ENCODE measurements at places on chromosomes 7 and 10. TPM values are rescaled to one million over a fixed set of nuclear protein-coding genes. Genes with fewer than 3 reads are reported as not detected.
A peak's percentile ranks its signal among the peaks of the same experiment; 100 is the strongest.

DNA sequence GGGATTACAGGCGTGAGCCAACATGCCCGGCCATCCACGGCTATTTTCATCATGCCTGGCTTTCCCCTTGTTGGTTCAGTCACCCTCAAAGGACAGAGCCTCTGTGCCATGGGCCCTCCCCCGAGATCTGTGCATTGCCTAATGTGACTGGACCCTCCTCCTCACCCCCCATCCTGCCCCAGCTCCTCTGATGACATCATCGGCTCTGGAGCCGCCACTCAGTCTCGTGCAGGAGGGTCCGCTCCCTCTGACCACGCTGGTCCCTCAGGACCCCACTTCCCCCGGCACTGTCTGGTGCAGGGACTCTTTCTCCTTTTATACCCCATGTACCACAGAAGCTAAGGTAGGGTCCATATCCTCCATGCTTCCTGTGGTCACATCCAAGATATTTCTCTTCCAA, 33.2 kb upstream of the BAIAP2L1 start:
- no peaks in the 10 kb centered on the region for H3K36me3 ChIP-seq
- no peak overlapping the region for H3K27ac ChIP-seq
- no peaks in the 10 kb centered on the region for H3K4me1 ChIP-seq
- no peak for DNase-seq

- no peak for DNase-seq
- H3K4me1 ChIP-seq: no peaks in the 10 kb centered on the region
- no peaks in the 10 kb centered on the region for H3K27me3 ChIP-seq
- H3K4me3 ChIP-seq: no peak overlapping the region
Observed at GRCh38 chr7:48628793-48629349, 295.5 kb upstream of the CDC14C start.

- H3K4me3 ChIP-seq: no peak overlapping the region
- H3K4me1 ChIP-seq: no peaks in the 10 kb centered on the region
- no peaks in the 10 kb centered on the region for H3K36me3 ChIP-seq
- no peak for DNase-seq
- H3K27me3 ChIP-seq: no peaks in the 10 kb centered on the region
Observed at GRCh38 chr7:56219017-56219416, 102.8 kb upstream of the NUPR2 start.

- H3K4me1 ChIP-seq: peaks cover 11% of the 10 kb centered on the region
- H3K27ac ChIP-seq: no peak overlapping the region
- no peak for DNase-seq
- H3K4me3 ChIP-seq: no peak overlapping the region
- no peaks in the 10 kb centered on the region for H3K27me3 ChIP-seq
- no peaks in the 10 kb centered on the region for H3K36me3 ChIP-seq
Observed at GRCh38 chr7:105126436-105126975, 112.5 kb downstream of the KMT2E start.

GRCh38 chr7:2939193-2939885, 95.2 kb upstream of the GNA12 start:
- DNase-seq: no peak
- no peak overlapping the region for H3K4me3 ChIP-seq
- H3K36me3 ChIP-seq: no peaks in the 10 kb centered on the region
- H3K4me1 ChIP-seq: peaks cover 10% of the 10 kb centered on the region

- H3K36me3 ChIP-seq: no peaks in the 10 kb centered on the region
- H3K4me3 ChIP-seq: no peak overlapping the region
- no peaks in the 10 kb centered on the region for H3K27me3 ChIP-seq
- no peak overlapping the region for H3K27ac ChIP-seq
- peaks cover 5% of the 10 kb centered on the region for H3K4me1 ChIP-seq
Observed at GRCh38 chr7:38673795-38674194, 42.6 kb upstream of the AMPH start.

DNA sequence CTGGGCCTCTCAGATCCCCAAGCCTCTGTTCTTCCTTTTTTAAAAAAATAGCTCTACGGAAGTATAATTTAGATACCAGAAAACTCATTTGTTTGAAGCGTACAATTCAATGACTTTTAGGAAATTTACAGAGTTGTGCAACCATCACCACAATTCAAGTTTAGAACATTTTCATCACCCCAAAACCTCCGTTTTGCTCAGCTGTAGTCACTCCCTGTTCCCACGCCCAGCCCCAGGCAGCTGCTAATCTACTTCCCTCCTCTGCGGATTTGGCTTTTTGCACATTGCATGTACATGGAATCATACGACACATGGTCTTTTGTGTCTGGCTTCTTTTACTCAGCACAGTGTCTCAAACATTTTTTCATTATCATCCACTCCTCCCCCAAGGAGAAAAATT, 229.2 kb downstream of the TCF7L2 start:
- H3K27me3 ChIP-seq: no peaks in the 10 kb centered on the region
- H3K36me3 ChIP-seq: no peaks in the 10 kb centered on the region
- no peak for DNase-seq
- no peak overlapping the region for H3K4me3 ChIP-seq

- no peaks in the 10 kb centered on the region for H3K4me1 ChIP-seq
- no peaks in the 10 kb centered on the region for H3K36me3 ChIP-seq
- H3K4me3 ChIP-seq: no peak overlapping the region
- peak; percentile 10 for DNase-seq
Observed at GRCh38 chr10:5199398-5199797, 2.8 kb downstream of the AKR1C4 start.

DNA sequence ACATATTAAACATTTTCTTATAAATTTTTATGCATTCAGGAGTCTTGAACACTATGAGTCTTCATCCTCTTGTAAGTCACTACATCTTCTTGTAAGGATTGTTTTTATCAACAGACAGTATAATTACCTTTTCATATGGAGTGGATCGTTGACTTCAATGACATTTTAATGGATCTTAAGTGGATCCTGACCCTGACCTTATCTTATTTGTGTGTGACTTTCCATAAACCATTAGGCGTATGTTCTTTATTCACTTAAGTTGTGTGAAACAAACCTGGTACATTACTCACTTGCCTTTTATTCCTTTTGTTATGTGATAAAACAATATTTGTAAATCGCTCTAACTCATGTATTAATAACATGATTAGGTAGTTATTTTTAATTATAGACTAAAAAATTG, 18.5 kb upstream of the SEMA3C start:
- no peak for DNase-seq
- H3K36me3 ChIP-seq: no peaks in the 10 kb centered on the region
- no peak overlapping the region for H3K4me3 ChIP-seq
- no peaks in the 10 kb centered on the region for H3K4me1 ChIP-seq
- H3K27me3 ChIP-seq: no peaks in the 10 kb centered on the region

- no peaks in the 10 kb centered on the region for H3K36me3 ChIP-seq
- no peak overlapping the region for H3K4me3 ChIP-seq
- no peaks in the 10 kb centered on the region for H3K4me1 ChIP-seq
- no peaks in the 10 kb centered on the region for H3K27me3 ChIP-seq
- DNase-seq: no peak
Observed at GRCh38 chr7:585229-585711, 65.6 kb upstream of the PDGFA start.

GRCh38 chr7:81925530-81925929, 155.7 kb upstream of the HGF start:
- no peak overlapping the region for H3K4me3 ChIP-seq
- DNase-seq: no peak
- H3K27ac ChIP-seq: no peak overlapping the region
- H3K4me1 ChIP-seq: peaks cover 7% of the 10 kb centered on the region

- no peaks in the 10 kb centered on the region for H3K4me1 ChIP-seq
- no peaks in the 10 kb centered on the region for H3K27me3 ChIP-seq
- no peak overlapping the region for H3K4me3 ChIP-seq
- DNase-seq: no peak
- H3K27ac ChIP-seq: no peak overlapping the region
Observed at GRCh38 chr7:54354436-54354835, 187.7 kb upstream of the VSTM2A start.

- no peak overlapping the region for H3K4me3 ChIP-seq
- H3K27me3 ChIP-seq: no peaks in the 10 kb centered on the region
- H3K36me3 ChIP-seq: no peaks in the 10 kb centered on the region
Observed at GRCh38 chr7:132380059-132380458, 196.2 kb downstream of the PLXNA4 start.

GRCh38 chr10:124952123-124952522, 10.2 kb downstream of the ZRANB1 start:
- no peak for DNase-seq
- no peaks in the 10 kb centered on the region for H3K36me3 ChIP-seq
- H3K4me1 ChIP-seq: no peaks in the 10 kb centered on the region
- H3K4me3 ChIP-seq: no peak overlapping the region
- H3K27me3 ChIP-seq: no peaks in the 10 kb centered on the region
- H3K27ac ChIP-seq: no peak overlapping the region

DNA sequence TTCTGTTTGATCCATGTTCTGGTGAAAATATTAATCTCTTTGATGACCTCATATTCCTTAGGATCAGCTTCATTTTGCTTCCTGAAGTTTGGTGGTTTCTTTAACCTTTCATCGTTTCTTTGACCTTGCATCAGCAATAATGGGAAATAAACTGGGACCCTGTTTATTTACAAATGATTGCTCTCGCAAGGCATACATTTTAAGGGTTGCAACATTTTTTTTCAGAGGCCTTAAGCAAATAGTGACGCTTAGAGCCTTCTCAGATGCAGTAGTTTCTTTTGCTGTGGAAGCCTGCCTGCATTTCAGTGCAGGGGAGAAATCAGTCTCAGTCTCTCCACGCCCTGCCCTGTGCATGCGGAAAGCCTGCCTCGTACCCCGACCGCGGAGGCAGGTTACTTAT, 139.1 kb upstream of the NPS start:
- no peaks in the 10 kb centered on the region for H3K36me3 ChIP-seq
- H3K4me3 ChIP-seq: no peak overlapping the region
- H3K27me3 ChIP-seq: no peaks in the 10 kb centered on the region
- peaks cover 19% of the 10 kb centered on the region for H3K4me1 ChIP-seq
- DNase-seq: no peak
- no peak overlapping the region for H3K27ac ChIP-seq

DNA sequence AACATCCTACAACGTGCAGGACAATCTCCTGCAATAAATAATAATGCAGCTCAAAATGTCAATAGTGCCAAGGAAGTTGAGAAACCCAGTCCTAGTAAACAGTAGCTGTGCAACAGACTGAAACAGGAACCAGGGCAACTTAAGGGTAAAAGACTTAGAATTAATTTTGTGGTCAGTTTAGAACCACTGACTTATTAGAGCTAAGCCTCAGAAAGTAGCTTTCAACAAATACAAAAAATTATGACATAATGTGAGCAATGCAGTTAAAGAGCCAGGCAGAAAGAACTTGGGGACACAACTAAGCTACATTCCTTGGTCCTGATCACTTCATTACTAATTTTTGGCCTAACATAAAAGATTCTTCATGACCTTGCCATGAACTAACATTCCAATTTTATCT, 195.4 kb downstream of the MACC1 start:
- no peak overlapping the region for H3K27ac ChIP-seq
- no peak for DNase-seq
- H3K4me3 ChIP-seq: no peak overlapping the region
- H3K27me3 ChIP-seq: no peaks in the 10 kb centered on the region
- peaks cover 6% of the 10 kb centered on the region for H3K4me1 ChIP-seq
- H3K36me3 ChIP-seq: no peaks in the 10 kb centered on the region

The GNGT1 gene
- total RNA-seq: 0.06 TPM

The NRG3 gene
- 1.9 TPM for total RNA-seq

The VAX1 gene
- not detected for total RNA-seq

The UCMA gene
- total RNA-seq: not detected

The ZNF107 gene
- 9.1 TPM for total RNA-seq
